ENCODE measurements at places on chromosomes 16 and 17.

- no peak for DNase-seq
Observed at GRCh38 chr17:73546114-73546513, 98.1 kb downstream of the SDK2 start.

- DNase-seq, result no peak
Observed at GRCh38 chr17:909642-910323, 69.8 kb downstream of the NXN start.

DNA sequence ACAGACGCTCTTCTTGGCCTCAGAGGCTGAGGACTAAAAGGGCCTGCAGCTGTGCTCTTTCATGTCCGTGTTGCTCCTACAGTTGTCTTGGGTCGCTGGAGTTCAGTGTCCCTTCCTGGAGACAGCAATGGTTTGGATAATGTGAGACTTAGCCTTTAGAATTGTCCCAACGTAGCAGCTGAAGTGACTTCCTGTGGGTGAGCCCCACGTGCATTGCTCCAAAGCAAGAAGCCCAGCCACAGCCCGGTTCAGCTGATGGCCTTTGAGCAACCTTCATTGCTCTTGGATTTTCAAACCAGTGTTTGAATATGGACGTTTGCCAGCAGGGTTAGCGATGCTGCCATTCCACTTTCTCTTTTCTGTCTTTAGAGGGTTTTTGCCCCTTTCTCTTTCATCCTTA is 19.7 kb downstream of the TMEM11 start:
- DNase-seq, result no peak

GRCh38 chr17:46771561-46772474 is 46.7 kb downstream of the WNT3 start:
- DNase-seq, result no peak

GRCh38 chr17:51366866-51367265 is 106.5 kb downstream of the UTP18 start:
- DNase-seq, result no peak

GRCh38 chr17:5419959-5420653 is at the start of gene RPAIN:
Gene RPAIN (plus strand): TSS chr17:5420182. CDS start chr17:5420211, 29 bp downstream.
- DNase-seq, result peak; percentile 93

DNA sequence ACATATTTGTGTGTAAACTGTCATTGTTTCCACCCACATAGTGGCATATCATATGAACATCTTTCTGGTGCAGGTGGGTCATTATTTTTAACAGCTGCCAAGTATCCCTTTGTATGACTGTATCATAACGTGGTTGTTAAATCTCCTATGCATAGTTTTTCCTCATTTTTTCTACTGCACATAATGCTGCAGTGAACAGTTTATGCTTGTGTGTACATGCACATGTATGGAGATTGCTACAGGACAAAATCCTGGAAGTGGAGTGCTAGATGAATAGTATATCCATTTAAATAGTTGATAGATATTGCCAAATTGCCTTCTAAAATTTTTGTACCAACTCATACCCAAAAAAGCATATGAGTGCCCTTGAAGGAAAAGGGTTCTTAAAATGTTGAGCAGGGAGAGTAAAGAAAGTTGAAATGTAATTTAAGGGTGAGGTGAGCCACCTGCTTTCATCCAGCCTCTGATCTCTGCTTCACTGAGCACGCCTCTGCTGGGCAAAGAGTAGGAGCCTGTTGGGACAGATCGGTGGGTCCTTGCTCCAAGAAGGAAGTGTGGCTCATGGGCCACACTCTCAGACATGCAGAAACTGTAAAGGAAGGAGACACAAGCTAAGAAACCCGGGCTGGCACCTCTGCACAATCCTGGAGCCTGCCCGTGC is 55.3 kb downstream of the HLF start:
- DNase-seq, result no peak

GRCh38 chr17:4968486-4969046 is 949 bp upstream of the SPAG7 start:
- no peak for DNase-seq

DNA sequence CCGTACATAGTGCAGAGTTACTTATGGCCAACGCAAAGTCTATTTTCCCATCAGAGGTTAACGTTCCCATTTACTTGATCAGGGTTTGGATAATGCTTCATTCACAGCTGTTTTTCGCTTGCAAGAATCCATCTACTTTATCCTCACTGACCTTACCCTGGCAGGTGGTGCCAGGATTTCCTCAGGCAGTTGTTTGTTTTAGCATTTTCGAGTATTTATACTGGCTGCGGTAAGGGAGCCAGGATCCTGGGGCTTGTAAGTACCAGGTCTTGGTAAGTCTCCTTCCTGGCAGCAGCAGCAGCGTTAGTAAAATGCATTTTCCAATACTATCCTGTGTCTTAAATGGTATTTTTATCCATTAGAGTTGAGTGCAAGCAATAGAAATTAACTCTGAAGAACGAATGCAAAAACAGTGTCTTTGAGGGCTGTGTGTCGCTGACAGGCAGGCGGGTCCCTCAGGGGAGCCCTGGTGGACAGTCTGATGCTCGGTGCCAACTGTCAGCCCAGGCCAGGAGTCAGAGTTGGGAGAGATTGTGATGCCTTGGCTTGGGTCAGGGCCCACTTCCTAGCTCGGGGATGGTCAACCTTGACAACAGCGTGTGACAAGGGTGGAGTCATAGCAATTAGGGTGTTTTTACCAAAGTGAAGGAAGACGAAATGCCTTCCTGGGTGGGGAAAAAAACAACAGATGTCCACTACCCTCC is 92.4 kb upstream of the HSBP1 start:
- DNase-seq, result no peak

DNA sequence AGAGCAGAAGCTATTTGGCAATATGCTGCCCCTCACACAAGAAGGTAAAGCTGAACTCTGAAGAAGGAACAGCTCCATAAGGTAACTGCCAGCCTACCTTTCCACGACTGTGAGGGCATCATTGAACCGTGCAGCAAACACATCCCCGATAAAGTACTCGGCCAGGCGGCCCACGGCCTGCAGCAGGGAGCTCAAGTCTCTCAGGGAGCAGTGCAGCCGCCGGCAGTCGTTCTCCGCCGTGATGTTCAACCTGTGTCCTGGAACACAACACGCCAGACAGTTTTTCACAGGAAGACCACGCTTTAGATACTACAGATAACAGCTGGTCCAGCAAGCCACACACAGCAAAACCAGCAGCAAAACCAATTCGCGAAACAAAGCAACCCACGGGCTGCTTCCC is 62.1 kb upstream of the GSG1L start:
- no peak for DNase-seq

- no peak for DNase-seq
Observed at GRCh38 chr16:81712681-81713080, 66.4 kb upstream of the PLCG2 start.

DNA sequence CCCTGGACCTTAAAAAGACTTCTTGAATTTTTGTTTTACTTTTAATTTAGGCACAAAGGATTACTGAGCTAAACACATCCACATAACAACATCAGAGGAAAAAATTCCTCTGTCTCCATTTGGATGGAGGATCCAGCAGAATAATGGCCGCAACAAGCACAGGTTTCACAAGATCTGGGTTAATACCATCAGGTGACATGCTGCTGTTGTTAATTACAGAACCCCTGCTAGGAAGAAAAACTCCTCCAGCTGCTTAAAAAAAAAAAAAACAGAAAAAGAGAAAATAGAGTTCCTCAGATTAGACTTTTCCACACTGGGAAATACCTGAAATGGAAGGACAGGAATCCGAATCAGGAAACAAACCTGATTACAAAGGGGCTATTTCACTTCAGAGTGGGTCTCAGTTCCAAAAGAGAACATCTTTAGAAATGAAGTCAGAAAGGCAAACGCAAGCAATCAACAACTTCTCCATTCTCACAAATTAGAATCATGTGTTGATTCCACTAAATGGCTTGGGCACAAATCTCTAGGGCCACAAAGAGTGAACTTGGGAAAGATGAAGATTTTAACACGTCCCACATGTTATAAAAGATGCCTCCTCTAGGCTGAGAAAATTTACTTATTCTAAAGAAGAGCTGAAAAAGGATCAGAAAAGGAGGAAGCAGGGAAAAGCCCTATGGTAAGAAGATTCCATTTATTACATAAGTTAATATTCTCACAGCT is 44.0 kb downstream of the SPOP start:
- no peak for DNase-seq

DNA sequence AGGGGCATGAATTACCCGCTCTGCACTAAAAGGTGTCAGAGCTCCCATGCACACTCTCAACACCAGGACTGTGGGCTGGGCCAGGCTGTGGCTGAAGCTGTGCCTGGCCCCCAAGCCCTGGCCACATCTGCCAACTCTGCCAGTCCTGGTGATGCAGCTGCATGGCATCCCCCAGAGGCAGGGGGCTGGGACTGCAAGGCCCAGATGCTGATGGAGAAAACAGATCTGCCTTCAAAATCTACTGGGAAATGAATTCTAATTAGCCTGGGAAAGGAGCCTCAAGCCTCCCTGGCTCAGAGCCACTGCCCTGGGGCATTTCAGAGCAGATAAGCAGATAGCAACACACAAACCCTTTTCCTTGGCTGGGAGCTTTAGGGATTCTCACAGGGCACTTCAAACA is 3.4 kb downstream of the CHST6 start:
- DNase-seq, result peak; percentile 64

DNA sequence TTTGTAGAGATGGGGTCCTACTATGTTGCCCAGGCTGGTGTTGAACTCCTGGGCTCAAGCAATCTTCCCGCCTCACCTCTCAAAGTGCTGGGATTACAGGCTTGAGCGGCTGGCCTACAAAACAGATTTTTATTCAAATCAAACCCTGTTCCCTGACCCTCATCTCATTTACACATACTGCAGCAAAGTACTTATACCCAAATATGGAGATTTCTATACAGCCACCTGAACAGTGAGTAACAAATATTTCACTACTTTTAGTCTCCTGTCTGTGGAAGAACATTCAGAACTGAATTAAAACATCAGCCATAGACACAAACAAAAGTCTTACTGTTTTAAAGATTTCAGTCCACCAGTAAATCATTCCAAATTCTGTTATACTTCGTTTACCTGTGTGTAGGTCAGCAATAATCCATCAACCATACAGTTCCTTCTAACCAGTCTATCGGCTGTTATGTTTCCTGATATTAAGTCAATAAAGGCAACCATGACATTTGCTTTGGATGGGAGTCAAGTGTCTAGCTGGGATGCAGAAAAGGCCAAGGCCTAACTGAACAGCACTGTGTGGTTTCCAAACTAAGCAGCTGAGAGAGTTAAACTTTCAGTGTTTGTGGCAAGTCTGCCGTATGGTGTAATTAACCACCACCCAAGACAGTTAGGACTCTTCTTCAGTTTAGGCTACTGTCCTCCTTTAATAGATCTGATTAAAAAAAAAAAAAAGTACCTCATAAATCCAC is 22.3 kb downstream of the ERN1 start:
- DNase-seq, result no peak

- no peak for DNase-seq
Observed at GRCh38 chr17:73956169-73956568, 247.3 kb upstream of the RPL38 start.

DNA sequence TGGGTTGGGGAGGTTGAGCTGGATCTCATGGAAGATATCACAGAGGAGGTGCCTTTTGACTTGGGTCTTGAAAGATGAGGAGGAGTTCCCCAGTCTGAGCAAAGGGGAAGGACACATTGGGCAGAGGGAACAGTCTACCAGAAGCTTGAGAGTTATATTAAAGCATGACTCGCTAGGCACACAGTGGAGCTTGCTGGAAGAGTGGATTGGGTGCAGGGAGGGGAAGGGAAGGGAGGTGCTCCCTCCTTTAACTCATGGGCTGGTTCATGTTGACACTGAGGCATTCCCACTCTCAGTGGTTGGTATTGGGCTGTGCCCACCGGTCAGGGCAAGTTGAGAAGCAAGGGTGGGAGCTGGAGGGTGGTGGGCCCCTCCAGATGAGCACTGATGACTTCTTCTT is 5.9 kb downstream of the TMEM98 start:
- DNase-seq, result no peak

DNA sequence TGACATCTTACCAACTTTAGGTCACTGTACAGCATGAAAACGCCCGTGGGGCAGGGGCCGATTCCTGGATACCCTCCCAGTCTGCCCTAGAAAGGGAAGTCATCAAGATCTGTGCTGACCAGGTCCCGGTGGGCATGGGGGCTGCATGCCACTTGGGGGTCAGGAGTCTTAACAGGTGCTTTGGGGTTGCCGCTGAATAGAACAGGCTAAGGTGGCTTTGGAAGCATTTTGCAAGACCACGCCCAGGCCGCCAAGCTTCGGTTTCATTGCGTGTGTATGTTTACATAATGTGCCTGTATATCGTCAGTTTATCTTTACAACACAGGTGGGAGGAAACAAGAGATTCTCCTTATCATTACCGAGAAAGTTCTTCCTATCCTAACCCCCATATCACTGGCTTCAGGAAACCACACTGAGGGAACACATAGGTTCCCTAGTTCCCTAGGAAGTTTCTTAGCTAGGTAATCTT is 13.3 kb upstream of the USP36 start:
- no peak for DNase-seq

DNA sequence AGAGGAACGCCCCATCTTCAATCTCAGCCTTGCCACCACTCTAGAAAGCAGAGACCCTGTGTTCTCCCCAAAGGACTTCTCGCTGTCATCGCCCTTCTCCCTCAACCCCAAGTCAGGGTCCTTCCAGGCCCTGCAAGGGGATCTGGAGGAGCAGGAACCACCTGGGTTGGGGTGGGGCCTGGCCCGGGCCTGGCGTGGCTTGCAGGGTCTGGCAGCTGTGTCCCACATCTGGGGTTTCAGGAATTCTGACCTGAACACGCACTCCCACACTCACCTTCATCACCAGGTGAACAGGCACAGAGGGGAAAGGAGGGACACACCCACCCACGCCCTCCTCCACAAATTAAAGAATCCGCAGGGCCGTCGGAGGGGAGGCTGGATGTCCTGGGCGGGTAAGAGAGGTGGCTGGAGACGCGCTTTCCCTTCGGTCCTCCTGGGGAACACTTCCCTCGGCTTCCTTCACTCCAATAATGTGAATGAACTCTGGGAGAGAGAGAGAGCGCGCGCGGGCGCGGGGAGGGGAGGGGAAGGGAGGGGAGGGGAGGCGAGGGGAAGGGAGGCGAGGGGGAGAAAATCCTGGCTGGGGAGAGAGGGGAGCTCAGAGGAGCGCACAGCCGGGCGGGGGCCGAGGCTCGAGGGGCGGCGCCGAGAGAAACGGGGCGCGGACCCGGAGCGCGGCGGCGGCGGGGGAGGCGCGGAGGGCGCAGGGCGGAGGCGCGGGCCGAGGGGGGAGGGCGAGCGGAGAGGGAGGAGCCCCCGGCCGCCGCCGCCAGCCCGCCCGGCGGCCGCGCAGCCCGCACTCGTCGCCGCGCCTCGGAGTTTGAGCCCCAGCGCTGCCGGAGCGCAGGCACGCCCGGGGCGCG is at the start of gene CACNG4:
Gene CACNG4 (plus strand): TSS at position 799 of the 863 bp plus-strand sequence. CDS start 205 bp downstream, outside the sequence.
- peak; percentile 14 for DNase-seq

- no peak for DNase-seq
Observed at GRCh38 chr17:82536512-82537201, 17.1 kb downstream of the FOXK2 start.

GRCh38 chr17:22217135-22217534 is 524.8 kb downstream of the KCNJ18 start:
- no peak for DNase-seq

All from anterior cingulate cortex (tissue), 58 donors.